ENCODE measurements at places on chromosomes 5 and 9.

DNA sequence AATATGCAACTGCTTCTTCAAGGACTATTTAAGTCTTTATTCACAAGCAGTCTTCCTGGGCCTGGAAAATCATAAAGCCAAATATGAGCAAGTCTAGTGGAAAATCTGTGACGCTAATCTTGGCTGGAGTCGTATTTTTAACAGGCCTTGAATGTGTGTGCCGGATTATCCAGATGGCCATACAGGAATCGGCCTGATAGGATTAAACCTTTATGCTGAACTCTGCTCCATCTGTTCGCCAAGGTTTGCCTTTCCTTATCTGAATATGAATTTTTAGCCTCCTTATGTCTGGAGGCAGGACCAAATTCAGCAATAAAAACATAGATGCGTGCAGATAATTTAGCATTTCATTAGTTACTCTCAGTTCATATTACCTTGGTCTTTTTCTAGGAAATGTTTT lies 294.5 kb downstream of the EBF1 start:
- DNase-seq, result no peak

GRCh38 chr5:73894860-73895259 lies 268.9 kb downstream of the ARHGEF28 start:
- no peak for DNase-seq

GRCh38 chr9:103707181-103707580 lies 386.9 kb upstream of the SMC2 start:
- no peak for DNase-seq

- DNase-seq, result no peak
Measured at GRCh38 chr5:143819716-143820115, 7.8 kb downstream of the HMHB1 start.

DNA sequence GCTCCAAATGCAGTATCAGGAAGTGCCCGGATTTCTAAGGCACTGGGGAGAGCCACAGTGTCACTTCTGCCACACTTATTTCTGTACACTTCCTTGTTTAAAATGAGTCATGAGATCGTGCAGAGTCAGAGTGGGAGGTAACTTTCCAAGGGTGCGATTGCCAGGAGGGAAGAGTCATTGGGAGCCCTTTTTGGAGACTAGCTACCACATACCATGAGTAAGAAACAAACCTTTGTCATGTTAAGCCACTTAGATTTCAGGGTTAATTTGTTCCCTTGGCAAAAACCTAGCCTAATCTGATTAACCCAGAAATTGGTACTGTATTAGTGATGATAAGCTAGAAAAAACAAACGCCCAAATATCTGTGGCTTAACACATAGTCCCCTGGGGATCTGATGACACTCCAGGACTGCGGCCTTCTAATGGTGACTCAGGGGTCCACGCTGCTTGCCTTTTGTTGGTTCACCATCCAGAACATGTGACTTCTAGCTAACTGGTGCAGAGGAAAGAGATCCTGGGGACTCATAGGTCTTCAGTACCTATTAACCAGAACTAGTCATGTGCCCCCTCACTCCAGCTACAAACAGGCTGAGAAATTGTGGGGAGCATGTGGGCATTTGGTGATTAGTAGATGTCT lies 48.6 kb upstream of the TLE1 start:
- no peak for DNase-seq

DNA sequence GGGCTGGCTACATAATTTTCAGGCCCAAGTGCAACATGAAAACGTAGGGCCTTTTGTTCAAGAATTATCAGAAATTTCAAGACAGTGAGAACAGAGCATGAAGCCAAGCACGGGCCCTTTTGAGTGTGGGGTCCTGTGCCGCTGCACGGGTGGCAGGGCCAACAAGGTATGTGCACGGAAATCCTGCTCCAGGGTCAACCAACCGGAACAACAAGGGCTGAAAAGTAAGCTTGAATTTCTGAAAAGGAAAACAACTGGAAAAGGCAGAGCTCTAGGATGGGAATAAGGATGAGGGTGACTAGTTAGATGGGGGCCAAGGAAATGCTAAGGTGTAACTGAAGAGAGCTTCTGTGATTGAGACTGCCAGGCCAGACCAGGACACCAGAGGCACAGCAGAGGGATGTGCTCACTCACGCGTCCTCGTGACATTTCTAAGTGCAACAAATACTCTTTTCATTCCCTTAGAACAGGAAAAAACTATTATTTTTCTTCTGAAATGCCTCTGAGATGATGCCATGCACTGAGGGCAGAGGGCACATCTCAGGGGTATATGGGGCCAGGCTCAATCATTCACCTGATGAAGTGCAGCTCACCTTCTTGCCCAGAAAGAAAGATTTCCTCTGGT lies 80.6 kb upstream of the LRRTM2 start:
- DNase-seq, result no peak

GRCh38 chr9:114731701-114732100 lies 49.7 kb upstream of the TEX48 start:
- DNase-seq, result no peak

- DNase-seq, result no peak
Measured at GRCh38 chr5:41708604-41708940, 161.7 kb downstream of the OXCT1 start.

DNA sequence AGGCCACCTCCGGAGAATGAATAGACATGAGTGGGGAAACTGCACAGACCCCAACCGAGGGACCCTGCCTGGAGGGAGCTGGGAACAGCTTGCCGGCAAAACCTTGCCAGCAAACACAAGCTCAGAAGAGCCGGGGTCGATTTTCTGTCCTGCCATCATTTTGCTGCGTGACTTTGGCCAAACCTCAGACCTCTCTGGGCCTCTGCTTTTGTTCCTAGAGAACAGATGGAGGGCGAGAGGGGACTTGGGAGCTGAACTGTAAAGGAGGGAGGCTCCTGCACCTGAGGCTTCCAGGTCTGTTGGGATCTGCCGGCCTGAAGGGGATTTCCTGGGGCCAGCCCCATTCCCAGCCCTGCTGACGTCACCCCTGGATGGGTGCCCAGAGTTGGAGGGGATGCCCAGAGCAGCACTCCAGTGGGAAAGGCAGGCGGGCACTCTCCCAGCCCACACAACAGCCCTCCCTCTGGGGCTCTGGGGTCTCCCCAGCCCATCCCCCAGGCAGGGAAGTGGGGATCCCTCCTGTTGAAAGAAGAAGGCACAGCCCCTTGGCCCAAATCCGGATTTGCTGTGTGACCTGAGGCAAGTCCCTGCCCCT lies 40.4 kb upstream of the SYNPO start:
- DNase-seq, result no peak

- DNase-seq, result no peak
Measured at GRCh38 chr9:98973576-98973975, 29.9 kb downstream of the COL15A1 start.
